ENCODE measurements at places on chromosomes 13 and 19.

DNA sequence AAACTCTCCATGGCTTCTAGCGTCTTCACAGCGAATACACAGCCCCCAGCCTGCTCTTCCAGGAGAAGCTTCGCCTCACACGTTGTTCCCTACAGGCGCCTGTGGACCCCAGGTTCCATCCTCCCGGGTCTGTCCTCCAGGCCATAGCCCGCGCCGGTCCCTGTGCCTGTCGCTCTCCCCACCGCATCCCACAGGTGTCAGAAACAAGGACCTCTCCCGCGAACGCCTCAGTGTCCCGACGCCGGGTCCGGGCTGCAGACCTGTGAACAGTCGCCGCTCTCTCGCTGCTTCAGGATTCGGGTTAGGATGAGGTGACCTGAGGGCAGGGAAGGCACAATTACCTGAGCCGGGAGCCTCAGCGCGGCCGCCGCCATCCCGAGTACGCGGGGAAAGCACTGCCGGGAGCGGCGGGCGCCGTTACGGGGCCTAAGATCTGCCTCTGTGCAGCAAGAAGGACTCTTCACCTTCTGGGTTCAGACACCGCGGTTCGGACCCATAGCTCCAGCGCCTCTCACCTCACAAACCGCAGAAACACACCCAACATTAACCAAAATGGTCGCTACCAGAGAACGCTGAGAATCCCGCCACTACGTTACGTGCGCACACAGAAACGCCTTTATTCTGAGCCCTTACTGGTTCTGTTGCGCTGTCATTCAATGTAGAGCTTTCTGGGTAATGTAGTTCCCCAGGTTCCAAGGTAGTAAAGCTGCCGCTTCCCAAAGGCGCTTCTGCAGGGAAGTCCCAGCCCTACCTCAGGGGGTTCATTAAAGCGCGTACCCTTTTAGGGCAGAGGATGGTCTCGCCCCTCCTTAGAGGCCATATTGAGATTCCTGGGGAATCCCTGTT lies at the start of gene ZNF418:
TSS of gene ZNF418 (minus strand) at position 583 of the 846 bp plus-strand sequence. CDS start 1,580 bp downstream, outside the sequence.
- DNase-seq, result no peak

- DNase-seq, result no peak
These were observed 56.1 kb downstream of the KL start for GRCh38 chr13:33072282-33072681.

DNA sequence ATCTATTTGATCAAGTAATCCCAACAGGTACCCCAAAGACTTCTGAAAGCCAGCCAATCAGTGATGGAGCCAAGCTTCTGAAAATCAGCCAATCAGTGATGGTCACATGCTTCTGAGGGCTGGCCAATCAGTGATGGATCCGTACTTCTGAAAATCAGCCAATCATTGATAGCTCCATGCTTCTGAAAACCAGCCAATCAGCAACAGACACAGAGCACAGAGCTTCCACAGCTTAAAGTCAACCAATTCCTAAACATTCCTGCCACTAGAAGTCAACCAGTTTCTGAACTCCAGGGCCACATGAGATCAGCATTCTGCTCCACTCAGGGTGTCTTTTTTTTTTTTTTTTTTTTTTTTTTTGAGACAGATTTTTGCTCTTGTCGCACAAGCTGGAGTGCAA lies 8.2 kb upstream of the HSD17B14 start:
- no peak for DNase-seq

DNA sequence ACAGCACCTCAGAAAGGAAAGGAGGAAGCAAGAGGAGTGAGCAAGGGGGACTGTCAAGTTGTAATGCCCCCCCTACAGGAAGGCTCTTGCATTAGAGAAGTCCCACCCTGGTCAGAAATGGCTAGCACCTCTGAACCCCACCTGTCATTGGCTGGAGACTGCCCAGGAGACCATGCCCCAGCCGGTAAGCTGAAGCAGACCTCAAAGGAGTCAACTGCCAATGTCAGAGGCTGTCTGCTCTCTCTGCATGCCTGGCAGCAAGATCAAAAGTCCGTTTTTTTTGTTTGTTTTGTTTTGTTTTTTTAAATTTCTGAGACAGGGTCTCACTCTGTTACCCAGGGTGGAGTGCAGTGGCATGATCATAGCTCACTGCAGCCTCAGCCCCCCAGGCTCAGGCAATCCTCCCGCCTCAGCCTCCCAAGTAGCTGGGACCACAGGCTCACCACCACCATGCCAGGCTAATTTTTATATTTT lies 8.1 kb upstream of the BCL3 start:
- DNase-seq, result no peak

DNA sequence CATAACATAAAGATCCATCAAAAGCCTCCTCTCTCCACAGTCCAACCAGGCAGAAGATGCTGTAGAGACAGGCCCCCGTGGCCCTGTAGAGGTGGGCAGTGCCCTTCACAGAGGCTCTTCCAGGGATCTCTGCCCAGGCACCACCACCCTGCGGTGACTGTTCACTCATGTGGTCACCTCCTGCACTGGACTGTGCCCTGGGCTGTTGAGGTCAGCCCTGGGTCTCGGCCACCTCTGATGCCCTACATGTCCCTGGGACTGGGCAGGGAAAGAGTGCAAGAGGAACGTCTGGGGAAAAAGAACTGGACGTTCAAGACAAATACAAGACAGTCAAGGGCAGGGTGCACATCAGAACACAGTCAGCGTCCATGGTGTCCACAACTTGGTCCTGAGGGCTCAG lies 22.3 kb downstream of the PEPD start:
- DNase-seq, result no peak

DNA sequence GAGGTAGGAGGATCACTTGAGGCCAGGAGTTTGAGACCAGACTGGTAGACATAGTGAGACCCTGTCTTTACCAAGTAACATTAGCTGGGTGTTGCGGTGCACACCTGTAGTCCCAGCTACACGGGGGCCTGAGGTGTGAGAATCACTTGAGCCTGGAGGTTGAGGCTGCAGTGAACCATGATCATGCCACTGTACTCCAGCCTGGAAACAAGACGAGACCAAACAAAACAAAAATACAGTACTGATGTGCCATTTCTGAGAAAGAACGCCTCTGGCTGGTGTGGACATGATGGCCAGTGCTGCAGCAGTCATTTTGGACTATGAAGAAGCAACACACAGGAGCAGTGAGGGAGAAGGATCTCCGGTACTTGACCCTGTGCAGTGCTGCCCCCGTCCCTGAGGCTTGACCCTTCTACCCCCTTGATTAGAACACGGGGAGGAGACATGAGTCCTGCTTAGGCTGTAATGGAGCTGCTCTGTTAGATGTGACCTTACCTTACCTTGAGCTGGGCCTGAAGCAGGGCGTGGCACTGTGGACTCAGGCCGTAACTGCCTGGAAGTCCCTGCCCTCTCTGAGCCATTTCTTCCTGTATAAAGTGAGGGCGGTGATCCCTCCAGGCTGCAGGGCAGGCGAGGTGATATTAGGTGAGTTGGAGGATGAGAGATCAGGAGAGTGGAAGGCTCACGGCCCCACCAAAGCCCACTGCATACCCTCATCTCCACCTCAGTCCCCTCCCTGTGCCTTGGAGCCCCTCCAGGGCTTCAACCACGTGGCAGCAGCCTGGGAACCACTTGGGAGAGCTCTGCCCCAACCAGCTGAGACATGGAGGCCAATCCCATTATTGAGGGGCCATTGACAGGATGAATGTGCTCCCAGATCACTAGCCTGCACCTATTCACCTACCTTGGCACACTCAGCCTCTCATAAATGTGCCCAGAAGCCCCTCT lies 5.9 kb downstream of the RPL18A start:
- DNase-seq, result no peak

GRCh38 chr19:45790942-45791341 lies 1.7 kb downstream of the DMWD start:
- no peak for DNase-seq

- no peak for DNase-seq
These were observed 12.5 kb downstream of the POLR1D start for GRCh38 chr13:27634231-27634630.

- DNase-seq, result no peak
These were observed 31.2 kb downstream of the ZNF701 start for GRCh38 chr19:52601025-52601973.

GRCh38 chr19:844546-844971 lies 3.8 kb downstream of the PRTN3 start:
- DNase-seq, result no peak

DNA sequence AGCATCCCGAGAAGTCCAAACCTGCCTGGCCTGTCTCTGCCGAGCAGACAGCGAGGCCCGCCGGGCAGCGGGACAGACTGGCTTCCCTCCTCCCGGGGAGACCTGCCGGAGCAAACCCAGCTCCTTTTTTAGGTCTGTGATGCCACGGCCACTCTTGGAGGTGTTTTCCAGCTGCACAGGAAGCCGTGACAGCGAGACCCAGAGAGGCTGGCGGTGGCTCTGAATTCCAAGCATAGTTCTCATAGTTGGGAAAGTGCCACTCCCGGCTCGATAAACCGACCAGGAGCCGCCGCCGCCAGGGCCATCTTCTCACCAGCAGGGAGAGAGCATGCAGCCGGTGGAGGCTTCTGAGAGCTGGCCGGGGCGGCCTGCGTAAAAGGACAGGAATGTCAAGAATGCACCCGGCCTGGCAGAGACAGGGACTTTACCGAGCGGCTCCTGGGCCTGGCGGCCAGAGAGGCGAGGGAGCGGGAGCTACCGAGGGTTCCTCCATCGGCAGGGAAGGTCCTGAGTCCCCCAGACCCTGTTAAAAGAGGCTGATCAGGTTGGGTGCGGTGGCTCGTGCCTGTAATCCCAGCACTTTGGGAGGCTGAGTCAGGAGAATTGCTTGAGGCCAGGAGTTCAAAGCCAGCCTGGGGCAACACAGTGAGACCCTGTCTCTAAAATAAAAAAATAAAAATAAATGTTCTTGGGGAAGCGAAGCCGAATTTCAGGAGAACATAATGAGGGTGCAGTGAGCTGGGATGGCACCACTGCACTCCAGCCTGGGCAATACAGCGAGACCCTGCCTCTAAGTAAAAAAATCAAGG lies 64.9 kb downstream of the GADD45B start:
- no peak for DNase-seq

DNA sequence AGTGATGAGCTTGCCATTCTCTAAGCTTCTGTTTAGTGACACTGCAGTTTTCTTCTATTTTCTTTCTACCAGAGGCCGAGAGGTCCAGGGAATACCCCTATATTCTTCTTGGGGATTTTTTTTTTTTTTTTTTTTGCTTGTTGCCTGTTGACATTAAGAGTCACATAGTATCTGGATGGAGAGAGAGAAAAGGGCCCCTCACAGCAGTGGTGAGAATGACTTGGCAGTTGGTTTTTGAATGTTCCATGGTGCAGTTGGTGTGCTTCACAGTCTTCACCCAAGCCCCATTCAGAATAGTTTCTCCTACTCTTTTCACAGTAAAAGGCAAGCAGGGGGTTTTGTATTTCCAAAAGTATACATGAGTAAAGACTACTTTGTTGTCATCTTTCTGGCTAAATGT lies 577.9 kb downstream of the LMO7 start:
- DNase-seq, result no peak

DNA sequence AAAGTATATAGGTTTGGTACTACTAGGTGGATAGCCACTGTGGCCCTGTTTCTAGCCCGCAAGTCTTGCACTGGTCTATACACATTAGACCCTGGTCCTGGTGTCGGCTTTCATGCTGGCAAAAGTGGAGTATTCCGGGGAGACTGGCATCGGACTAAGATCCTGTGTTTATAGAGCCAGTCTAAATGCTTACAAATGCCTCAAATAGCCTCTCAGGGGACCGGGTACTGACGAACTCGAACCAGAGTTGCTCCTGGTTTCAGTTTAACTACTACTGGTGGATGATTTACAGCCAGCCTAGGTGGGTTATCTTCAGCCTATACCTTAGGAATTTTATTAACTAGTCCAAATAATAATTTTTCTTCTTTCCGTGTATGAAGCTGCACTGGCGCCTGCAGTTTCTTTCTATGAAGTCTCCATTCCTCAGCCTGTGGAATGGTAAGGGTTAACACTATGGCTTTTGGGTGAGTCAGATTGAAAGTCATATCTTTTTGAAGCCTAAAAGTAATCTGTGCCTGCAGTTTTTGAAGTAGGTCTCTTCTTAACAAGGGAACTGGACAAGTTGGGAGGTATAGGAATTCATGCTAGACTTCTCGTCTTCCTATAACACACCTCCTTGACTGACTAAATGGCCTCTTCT lies 51.3 kb downstream of the OR10H4 start:
- no peak for DNase-seq

GRCh38 chr19:20365146-20365545 lies 198.1 kb downstream of the ZNF486 start:
- no peak for DNase-seq

DNA sequence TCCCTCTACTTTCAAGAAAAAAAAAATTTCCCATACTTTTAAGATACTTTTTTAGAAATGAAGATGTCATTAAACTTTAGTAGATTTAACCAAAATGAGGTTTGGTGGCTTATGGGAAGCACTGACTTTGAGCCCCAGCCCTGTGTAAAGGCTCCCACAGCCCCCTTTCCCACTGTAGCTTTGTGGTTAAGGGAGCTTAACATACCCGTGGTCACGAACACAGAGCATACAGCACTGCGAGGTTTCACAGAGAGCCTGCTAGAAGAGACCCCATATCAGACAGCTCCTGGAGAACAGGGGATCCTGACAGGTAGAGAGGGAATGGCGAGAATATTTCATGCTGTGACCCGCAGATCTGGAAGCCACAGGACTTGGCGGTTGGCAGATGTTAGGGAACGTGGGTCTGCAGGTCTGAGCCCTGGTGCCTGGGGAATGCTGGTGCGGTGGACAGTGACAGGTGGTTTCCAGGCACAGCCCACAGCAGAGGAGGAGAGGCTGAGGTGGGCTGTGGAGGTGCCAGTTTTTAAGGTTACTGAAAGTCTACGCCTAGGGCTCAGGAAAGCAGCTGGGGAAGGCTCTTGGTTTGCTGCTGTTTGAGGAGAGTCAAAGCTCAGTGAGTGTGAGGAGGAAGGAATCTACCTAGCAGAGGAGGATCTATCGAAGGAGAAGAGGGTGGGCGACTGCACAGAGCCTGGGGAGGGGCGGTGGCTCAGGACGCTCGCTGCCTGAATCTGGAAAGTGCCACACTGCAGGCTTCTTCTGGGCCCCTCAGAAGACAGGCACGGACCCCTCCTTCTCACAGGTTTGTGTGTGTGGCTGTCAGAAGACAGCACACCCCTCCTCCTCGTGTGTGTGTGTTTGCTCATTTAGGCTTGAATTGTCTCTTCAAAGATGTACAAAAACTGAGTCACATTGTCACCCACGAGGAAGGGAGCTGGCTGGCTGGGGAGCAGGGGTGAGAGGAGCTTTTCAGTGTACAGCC lies 49.9 kb downstream of the SLC7A9 start:
- no peak for DNase-seq

DNA sequence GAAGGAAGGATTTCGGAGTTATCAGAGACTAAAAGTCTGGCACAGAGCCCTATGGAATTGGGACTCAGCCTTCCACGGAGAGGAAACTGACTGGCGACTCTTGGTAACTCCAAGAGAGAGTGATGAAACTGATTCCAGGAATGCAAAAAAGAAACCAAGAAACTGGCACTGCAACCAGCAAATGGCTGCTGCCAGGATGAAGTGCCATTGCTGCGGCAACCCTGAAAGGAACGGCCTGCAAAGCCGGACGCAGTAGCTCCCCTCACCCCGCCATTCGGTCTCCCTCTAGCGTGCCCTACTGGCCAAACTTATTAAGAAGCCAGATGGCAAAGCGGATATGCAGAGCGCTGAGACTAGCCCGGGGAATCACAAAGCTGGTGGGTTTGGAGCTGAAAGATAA lies 236.0 kb downstream of the PCDH9 start:
- no peak for DNase-seq

Data from vagina (tissue), 2 donors.